ENCODE measurements at places on chromosomes 4 and X.

DNA sequence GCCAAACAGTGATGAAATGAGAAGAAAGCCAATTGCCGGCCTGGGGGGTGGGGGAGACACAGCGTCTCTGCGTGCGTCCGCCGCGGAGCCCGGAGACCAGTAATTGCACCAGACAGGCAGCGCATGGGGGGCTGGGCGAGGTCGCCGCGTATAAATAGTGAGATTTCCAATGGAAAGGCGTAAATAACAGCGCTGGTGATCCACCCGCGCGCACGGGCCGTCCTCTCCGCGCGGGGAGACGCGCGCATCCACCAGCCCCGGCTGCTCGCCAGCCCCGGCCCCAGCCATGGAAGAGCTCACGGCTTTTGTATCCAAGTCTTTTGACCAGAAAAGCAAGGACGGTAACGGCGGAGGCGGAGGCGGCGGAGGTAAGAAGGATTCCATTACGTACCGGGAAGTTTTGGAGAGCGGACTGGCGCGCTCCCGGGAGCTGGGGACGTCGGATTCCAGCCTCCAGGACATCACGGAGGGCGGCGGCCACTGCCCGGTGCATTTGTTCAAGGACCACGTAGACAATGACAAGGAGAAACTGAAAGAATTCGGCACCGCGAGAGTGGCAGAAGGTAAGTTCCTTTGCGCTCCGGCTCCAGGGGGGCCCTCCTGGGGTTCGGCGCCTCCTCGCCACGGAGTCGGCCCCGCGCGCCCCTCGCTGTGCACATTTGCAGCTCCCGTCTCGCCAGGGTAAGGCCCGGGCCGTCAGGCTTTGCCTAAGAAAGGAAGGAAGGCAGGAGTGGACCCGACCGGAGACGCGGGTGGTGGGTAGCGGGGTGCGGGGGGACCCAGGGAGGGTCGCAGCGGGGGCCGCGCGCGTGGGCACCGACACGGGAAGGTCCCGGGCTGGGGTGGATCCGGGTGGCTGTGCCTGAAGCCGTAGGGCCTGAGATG lies at the start of gene SHOX:
Gene SHOX, plus strand, starts transcription at position 180 of the 885 bp plus-strand sequence. Its CDS starts 107 bp downstream, at position 287.
- DNase-seq: no peak

DNA sequence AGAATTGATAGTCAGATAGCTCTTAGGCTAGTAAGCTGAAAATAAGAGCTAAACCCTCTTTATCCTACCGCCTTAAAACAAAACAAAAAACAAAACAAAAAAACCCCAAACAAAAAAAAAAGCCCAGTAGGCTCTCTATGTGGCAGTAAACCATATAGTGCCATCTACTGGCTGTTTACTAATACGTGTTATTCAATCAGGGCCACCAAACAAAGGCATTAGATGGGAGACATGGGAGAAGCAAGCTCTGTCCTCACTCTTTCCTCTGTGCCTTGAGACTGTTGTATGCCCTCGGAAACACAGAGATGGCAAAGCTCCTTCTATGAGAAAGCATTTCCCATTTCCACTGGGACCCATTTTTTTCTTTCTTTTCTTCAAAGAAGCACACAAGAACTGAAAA lies 148.8 kb upstream of the MID1 start:
- DNase-seq: no peak

GRCh38 chr4:182338063-182338462 lies 94.9 kb downstream of the TENM3 start:
- no peak for DNase-seq

GRCh38 chr4:118249890-118250289 lies 102.9 kb downstream of the PRSS12 start:
- DNase-seq: no peak

- no peak for DNase-seq
Measured at GRCh38 chr4:124934916-124935315, 222.4 kb upstream of the ANKRD50 start.

GRCh38 chr4:173328236-173328901 lies 5.8 kb downstream of the HMGB2 start:
- DNase-seq: no peak

GRCh38 chr4:77635246-77635645 lies 29.6 kb downstream of the CXCL13 start:
- no peak for DNase-seq

- DNase-seq: no peak
Measured at GRCh38 chrX:133454491-133454914, 39.2 kb upstream of the GPC4 start.
